GDM1 (cell line): ENCODE measurements at places on chromosomes 2 and 18.

DNA sequence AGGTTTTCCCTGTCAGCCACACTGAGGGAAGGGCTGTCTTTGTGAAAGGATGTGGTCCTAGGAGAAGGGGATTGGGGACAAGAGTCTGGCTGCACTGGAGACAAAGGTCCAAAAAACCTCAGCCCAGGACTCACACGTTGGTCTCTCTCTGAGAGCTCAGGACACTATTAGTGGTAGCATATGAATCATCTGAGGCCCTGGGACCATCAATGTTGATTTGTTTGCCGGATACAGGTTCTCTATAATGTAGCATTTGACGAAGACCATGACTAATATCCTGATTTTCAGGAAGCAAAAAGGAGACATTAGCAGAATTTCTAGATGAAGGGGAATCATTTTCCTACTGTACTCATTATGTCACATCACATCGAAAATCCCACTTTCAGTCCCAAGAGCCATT is 22.2 kb upstream of the DNAH6 start:
- no peak for DNase-seq

- no peak for DNase-seq
Measured at GRCh38 chr2:11379558-11379957, 35.1 kb upstream of the ROCK2 start.

- DNase-seq, result no peak
Measured at GRCh38 chr2:164746713-164747112, 94.9 kb downstream of the COBLL1 start.

GRCh38 chr2:176471949-176472348 is 202.7 kb downstream of the MTX2 start:
- no peak for DNase-seq

DNA sequence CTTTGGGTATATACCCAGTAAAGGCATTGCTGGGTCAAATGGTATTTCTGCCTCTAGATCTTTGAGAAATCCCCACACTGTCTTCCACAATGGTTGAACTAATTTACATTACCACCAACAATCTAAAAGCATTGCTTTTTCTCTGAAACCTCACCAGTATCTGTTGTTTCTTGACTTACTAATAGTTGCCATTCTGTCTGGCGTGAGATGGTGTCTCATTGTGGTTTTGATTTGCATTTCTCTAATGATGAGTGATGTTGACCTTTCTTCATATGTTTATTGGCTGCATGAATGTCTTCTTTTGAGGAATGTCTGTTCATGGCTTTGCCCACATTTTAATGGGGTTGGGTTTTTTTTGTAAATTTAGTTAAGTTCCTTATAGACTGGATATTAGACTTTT is 382.6 kb upstream of the ZNF804A start:
- DNase-seq, result no peak

- no peak for DNase-seq
Measured at GRCh38 chr18:54769526-54770464, 58.5 kb upstream of the RAB27B start.
